ENCODE measurements at places on chromosomes 3 and 15. TPM values are rescaled to one million over a fixed set of nuclear protein-coding genes. Genes with fewer than 3 reads are reported as not detected.

CHRM5 gene
- not detected for total RNA-seq

MST1R gene
- total RNA-seq: 2.2 TPM

DET1 gene
- total RNA-seq: 6.3 TPM

FAM174B gene
- 0.66 TPM for total RNA-seq

KLHL6 gene
- 15.7 TPM for total RNA-seq

SLC24A5 gene
- 0.07 TPM for total RNA-seq

SHF gene
- total RNA-seq: 2.6 TPM

GABRA5 gene
- not detected for total RNA-seq

SCN5A gene
- 23.7 TPM for total RNA-seq

DAZL gene
- not detected for total RNA-seq

FRMD4B gene
- 146 TPM for total RNA-seq

SLC9C1 gene
- 0.57 TPM for total RNA-seq

RARB gene
- 17.6 TPM for total RNA-seq

LIPH gene
- total RNA-seq: 0.07 TPM

TRIM42 gene
- total RNA-seq: not detected

TRH gene
- not detected for total RNA-seq

ALAS1 gene
- total RNA-seq: 71.7 TPM

KY gene
- total RNA-seq: not detected

LMAN1L gene
- under 0.01 TPM for total RNA-seq

WDR93 gene
- total RNA-seq: 0.13 TPM

ISL2 gene
- 0.13 TPM for total RNA-seq

CYP1A1 gene
- 4.5 TPM for total RNA-seq

SUCNR1 gene
- total RNA-seq: not detected

CCDC50 gene
- total RNA-seq: 263 TPM

LRRC31 gene
- total RNA-seq: not detected

ZKSCAN7 gene
- total RNA-seq: 0.66 TPM

SLC22A13 gene
- 0.22 TPM for total RNA-seq

RARRES1 gene
- total RNA-seq: 0.66 TPM

GOLGA6D gene
- total RNA-seq: not detected

SLITRK3 gene
- total RNA-seq: not detected

RASL12 gene
- not detected for total RNA-seq

DPPA4 gene
- not detected for total RNA-seq

AVEN gene
- total RNA-seq: 26.8 TPM

CPNE9 gene
- total RNA-seq: not detected

ZPLD1 gene
- not detected for total RNA-seq

CDHR4 gene
- not detected for total RNA-seq

ACKR2 gene
- not detected for total RNA-seq

GAP43 gene
- total RNA-seq: not detected

GOLGA6C gene
- total RNA-seq: not detected

MOBP gene
- 0.13 TPM for total RNA-seq

USP50 gene
- total RNA-seq: 0.14 TPM

BNC1 gene
- total RNA-seq: 12.8 TPM

UBA3 gene
- total RNA-seq: 103 TPM

ABHD2 gene
- 53.7 TPM for total RNA-seq

PLSCR2 gene
- not detected for total RNA-seq

FOXL2 gene
- total RNA-seq: 0.13 TPM

MAP6D1 gene
- 1.9 TPM for total RNA-seq

CD200R1 gene
- not detected for total RNA-seq

BFSP2 gene
- not detected for total RNA-seq

LRRIQ4 gene
- total RNA-seq: 0.07 TPM

DPPA2 gene
- not detected for total RNA-seq

CORO2B gene
- total RNA-seq: 3.7 TPM

CLDN18 gene
- total RNA-seq: not detected

MORC1 gene
- total RNA-seq: not detected

GHSR gene
- not detected for total RNA-seq

All from thoracic aorta endothelial cell (primary cell).